Fibroblast of skin of abdomen (primary cell): ENCODE measurements at places on chromosomes 2 and 18.

- peak; percentile 95 for DNase-seq
Measured at GRCh38 chr18:54223568-54224241, 764 bp downstream of the MBD2 start.

- no peak for DNase-seq
Measured at GRCh38 chr18:63132819-63133200, 186.8 kb downstream of the BCL2 start.

- DNase-seq: no peak
Measured at GRCh38 chr18:77635858-77636257, 386.2 kb downstream of the GALR1 start.

- DNase-seq: no peak
Measured at GRCh38 chr2:70905443-70906421, 30.0 kb upstream of the ATP6V1B1 start.

GRCh38 chr18:8242151-8242696, 367.0 kb upstream of the RAB12 start:
- DNase-seq: no peak

GRCh38 chr2:217307023-217307422, 447.2 kb upstream of the TNP1 start:
- no peak for DNase-seq

GRCh38 chr2:64106481-64106880, 37.7 kb downstream of the PELI1 start:
- DNase-seq: no peak

GRCh38 chr2:54945391-54946219, 104.6 kb downstream of the RTN4 start:
- DNase-seq: peak; percentile 32

DNA sequence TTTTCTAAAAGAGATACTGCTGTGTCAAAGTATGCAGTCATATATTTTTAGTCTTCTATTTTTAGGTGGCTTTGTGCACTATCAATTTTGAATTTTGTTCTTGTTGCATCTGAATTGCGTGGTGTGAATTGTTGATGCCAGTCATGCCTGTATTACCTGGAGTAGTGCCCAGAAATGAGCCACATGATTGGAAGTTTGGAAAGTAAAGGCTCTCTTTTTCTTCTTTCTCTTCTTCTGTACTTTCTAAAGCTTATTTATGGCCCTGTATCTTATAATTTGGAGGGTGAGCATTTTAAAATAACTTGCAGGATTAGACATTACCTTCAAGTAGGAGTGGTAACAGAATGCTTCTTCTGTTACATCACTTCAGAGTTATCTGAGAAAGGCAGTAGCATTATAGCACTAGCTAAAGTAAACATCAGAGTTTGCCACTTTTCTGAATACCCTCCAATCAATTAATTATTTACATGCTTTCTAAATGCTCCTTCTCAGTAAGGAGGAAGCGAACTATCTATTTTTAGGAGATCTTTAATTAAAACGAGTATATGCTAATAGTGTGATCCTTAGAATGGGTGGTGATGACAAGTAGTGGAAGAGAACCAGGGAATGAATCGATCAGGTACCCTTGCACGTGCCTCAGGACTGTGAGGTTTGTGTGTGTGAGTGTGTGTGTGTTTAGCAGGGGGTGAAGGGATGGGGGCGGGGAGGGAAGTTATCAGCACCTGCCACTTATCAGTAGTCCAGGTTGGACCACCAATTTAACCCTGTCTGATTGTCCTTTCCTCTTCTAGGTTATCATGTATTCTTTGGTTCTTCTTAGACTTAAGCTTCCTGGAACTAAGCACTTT, 112.5 kb downstream of the MAP3K20 start:
- DNase-seq: peak; percentile 65

DNA sequence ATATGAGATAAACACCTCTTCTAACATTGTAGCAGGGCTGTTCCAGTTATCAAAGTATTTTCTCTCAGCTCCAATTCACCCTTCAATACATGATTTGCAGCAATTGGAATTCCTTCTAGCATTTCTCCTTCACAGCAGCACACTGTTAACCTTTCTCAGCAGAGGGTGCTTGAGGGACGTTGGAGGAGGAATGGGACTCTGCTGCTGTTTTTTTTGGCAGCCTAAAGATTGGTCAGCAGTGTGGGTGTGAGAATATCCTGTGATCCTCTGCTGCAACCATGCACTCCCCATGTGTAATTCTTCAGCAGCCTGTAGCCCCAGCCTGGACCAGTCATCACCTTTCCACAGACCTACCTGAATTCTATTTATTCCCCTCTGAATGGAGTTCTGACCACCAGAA, 1708.9 kb upstream of the CELF4 start:
- DNase-seq: no peak

GRCh38 chr2:38108907-38109731, 33.2 kb upstream of the CYP1B1 start:
- DNase-seq: no peak

DNA sequence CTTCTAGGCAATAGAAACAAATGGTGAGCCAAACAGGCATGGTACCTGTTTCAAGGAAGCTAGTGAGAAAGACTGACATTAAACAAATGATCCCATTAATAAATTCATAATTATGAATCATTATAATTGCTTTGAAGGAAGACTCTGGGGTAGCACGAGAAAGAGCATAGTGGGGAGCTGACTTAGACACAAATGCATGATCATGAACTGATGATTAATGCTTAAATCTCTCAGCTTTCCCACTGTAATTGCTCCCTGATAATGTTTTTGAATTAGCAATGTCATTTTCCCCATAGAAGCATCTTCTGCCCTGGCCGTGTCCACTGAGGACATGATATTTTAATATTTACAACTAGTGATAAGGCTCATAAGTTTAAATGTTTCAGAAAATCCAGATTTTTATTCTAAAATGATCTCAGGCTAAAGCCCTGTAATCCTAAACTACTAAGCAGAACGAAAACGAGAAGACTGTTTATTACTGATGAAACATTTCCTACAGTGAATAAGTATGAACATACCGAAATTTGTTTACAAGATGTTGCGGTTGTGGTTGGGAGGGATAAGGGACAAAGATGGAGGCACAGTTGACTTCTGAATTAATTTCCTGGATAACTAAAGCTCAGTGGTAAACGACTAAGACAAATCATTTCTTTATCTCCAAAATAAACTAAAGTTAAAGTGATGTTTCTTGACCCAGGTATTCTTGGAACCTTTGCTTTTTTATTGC, 47.3 kb upstream of the TACR1 start:
- DNase-seq: no peak

DNA sequence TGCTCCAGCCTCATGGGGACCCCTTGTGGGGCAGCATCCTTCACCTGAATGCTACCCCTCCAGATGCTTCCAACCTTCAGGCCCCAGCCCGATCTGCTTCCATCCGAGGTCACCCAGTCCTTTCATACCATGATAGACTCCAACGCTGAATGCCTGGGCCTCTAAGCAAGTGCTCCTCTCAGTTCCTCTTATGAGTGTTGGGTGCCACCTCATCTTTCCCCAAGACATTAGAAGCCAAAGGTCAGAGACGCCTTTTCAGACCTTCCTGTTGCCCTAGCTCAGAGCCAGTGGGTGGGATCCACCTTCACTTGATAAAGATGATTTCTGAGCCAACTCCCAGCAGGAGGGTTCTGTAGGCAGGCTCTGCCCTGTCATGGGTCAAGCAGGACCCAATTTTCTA, 174.5 kb upstream of the MGAT5 start:
- DNase-seq: no peak

DNA sequence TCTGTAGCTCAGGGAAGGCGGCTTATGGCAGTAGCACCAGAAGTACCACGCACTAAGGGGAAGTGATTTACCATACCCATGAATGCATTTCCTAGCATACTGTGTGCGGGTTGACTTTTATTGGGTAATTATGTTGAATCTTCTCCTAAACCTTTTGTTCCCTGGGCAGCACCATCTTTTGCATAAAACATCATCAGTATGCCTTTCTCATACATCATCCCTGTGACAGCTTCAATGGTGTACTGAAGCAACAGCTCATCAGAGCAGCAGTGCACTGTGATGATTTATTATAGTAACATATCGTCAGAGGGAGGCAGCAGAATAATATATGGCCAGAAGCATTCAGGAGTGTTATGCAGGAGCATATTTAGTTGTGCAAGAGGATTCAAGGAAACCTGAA, 204.9 kb downstream of the CDH7 start:
- no peak for DNase-seq

DNA sequence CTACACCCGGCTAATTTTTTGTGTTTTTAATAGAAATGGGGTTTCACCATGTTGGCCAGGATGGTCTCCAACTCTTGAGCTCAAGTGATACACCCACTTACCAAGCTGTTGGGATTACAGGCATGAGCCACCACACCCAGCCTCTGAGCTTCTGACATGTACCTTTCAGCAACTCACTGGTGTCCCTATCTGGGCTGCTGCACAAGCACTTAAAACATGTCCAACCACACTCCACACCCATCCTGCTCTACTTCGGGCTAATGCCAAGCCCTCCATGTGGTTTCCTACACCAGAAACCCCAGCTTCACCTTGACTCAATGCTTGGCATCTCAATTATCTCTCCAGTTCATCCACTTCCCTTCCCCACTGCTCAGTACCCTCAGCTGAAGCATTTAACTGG, 22.4 kb upstream of the ARMC9 start:
- no peak for DNase-seq

GRCh38 chr18:14086458-14087231, 45.6 kb downstream of the ZNF519 start:
- peak; percentile 33 for DNase-seq

DNA sequence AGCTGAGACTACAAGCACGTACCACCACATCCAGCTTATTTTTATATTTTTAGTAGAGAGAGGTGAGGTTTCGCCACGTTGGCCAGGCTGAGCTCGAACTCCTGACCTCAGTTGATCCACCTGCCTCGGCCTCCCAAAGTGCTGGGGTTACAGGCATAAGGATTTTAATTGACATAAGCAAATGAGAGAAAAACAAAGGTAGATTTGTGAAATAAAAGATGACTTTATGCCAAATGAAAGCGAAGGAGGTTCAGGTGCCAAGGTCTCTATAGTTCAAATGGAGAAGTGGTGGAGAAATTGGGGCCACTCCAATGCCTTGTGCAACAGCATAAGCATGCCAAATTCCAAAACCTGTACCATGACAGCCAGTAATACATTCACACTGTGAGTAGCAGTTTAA, 180.6 kb downstream of the MREG start:
- no peak for DNase-seq

GRCh38 chr2:97676620-97677019, 7.1 kb downstream of the C2orf92 start:
- no peak for DNase-seq

GRCh38 chr2:171124541-171124940, 36.2 kb downstream of the TLK1 start:
- no peak for DNase-seq

DNA sequence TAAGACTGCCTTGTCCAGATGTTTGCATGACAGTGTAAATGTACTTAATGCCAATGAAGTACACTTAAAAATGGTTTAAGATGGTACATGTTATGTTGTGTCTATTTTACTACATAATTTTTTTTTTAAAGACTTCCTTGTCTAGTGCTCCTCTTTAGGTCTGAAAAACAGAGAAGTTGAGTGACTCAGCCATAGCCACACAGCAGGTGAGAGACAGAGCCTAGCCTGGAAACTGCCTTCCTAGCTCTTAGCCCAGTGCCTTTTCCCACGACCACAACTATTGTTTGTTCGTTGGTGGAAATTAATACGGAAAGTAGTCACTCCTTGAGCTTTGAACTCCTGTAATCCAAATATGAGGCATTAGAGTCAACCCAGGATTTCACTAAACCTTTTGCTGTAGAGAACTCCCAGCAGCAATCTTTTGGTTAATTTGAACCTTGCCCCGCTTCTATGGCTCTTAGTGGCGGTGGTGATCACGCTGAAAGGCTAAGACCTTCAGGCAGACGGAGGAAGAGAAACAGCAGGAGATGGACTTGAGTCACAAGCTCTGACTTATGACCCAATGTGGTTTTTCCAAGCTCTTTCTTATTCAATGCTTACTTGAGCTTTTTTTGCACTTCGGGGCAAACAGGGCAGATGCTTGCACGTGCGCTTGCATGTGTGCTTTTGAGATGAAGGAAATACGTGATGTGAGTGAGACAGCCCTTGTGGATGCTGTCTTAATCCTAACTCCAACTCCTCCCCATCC, 21.2 kb downstream of the TRIB2 start:
- DNase-seq: no peak

GRCh38 chr2:61597300-61598289, 59.4 kb upstream of the XPO1 start:
- no peak for DNase-seq

DNA sequence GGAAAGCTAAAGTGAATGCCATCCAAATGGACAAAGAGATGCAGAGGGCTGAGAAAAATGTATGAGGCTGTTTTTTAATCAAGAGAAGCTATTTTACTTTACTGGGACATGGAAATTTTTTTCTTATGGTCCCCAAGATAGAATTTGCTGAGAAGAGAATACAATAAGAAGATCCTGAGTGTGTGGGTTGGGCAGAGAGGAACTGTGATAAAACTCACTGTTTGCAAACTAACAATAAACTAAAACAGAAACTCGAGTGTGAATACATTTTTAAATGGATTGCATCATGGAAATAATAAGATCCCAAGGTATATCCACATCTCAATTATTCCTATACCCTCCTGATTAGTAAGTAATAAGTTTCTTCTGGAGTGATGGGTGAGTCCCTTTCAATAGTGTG, 4.4 kb downstream of the NEB start:
- no peak for DNase-seq

DNA sequence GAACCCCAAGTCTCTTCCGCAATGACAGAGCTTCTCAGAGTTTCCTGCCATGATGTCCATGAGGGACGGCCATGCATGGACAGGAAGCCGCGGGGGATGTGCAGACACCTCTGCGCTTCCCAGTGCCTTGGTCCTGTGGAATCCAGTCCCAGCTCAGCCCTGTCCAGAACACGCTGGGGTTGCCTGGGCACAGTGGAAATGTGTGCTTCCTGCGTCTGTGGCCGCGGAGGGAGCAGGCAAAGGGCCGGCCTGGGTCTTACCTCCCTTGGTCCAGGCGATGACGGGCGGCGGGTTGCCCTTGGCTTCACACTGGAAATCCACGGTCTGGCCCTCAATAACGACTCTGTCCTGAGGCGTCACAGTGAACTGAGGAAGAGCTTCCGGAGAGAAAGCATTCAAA, 79.6 kb downstream of the PXDN start:
- no peak for DNase-seq

DNA sequence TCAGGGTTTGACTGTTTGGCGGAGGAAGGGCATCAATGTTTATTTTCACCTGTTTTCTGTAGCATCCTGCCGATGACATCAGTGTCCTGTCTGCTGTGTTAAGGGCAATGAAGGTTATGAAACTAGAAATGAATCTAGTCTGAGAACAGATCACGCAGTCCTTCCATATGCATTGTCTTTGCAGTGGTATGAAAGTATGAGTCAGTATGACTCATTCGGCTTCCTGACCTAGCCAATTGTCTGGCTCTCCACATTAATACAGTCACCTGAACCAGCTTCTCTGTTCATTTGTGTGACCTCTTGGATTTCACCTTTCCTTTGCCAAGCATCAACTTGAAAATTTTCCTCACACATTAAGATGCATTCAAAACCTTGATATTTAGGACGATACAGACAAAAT, 353.8 kb downstream of the RND3 start:
- peak; percentile 89 for DNase-seq

DNA sequence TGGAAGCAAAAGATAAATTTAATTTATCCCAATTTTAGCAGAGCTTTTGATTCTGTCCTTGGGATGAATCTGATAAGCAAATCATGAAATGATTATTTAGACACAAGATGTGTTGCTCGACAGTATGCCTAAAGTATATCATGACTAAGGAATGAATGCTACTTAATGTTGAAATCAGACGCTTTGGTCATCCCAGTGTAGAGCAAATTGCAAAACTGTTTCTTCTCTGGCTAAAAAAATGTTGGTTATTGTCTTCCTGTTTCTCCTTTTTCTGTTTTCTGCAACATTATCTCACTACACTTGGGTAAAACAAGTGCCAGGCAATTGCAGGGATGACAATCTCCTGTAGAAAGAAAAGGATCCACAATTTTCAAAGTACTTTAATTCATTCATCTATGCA, 66.4 kb downstream of the BABAM2 start:
- DNase-seq: peak; percentile 71
